ENCODE measurements at places on chromosomes 4 and X. TPM values are rescaled to one million over a fixed set of nuclear protein-coding genes. Genes with fewer than 3 reads are reported as not detected.

Gene C4orf54
- total RNA-seq, result under 0.01 TPM

Gene ARMCX6
- total RNA-seq, result 30.3 TPM

Gene PRR32
- not detected for total RNA-seq

Gene SLC25A4
- total RNA-seq, result 5.8 TPM

Gene F11
- total RNA-seq, result not detected

Gene HERC3
- total RNA-seq, result 9.2 TPM

Gene MGAT4D
- total RNA-seq, result not detected

Gene PWWP3B
- 1.7 TPM for total RNA-seq

Gene SAGE1
- total RNA-seq, result not detected

Gene ABCG2
- 1.0 TPM for total RNA-seq

Gene VCX2
- not detected for total RNA-seq

Measured in epithelial cell of alveolus of lung (primary cell).